ENCODE measurements at places on chromosomes 4 and X.

GRCh38 chr4:129136433-129136832, 40.5 kb downstream of the C4orf33 start:
- DNase-seq = no peak

DNA sequence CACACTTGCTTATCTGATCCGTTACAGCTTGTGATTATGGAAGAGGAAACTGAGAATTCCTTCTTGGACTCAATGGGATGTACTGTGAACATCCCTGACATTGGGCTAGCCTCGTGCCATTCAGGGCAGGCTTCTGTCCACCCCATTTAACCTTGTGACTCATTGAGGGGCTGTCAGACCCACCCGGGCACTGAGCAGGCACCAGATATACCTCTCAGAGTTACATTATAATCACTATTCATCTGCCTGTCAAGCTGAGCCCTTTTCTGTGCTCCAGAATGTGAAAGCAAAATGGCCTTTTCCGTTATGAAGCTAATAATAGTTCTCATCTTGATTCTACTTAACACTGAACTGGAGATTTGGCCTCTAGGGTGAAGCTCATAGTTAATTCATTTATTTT, 170.6 kb upstream of the SCML1 start:
- DNase-seq = no peak

DNA sequence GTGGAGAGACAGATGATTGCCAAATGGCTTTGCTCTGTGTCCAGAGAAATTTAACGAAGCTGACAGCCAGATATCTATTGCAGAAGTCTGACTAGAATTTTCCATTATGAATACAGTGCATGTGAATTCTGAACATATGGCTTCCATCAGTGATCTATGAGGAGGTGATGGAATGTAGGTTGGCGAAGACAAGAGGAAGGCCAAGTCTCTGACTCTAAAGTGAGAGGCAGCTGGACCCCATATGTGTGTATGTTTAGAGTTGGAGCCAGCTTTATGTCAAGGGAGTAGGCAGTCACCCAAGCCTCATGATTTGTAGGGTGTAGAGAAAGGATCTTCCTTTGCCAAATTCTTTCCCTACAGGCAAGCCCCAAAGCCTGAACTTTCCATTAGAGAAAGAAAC, 76.2 kb upstream of the TEX13D start:
- no peak for DNase-seq

DNA sequence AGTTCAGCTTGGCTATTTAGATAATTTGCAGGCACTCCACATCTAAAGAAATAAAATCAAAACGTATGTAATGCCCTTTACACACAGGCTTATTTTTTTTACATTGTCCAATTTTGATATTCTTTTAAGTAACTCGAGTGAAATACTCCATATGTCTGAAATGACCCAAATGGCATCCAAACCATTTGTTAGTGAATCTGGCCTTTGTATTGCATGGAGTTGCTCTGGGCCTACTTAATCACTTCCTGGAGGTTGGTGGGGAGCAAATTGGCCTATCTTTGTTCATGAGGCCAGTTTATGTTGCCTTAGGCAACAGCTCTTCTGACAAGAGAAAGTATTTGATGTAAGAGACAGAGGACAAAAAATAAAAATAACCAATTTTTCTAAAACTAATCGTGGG, 47.6 kb upstream of the TMEM131L start:
- DNase-seq = no peak

DNA sequence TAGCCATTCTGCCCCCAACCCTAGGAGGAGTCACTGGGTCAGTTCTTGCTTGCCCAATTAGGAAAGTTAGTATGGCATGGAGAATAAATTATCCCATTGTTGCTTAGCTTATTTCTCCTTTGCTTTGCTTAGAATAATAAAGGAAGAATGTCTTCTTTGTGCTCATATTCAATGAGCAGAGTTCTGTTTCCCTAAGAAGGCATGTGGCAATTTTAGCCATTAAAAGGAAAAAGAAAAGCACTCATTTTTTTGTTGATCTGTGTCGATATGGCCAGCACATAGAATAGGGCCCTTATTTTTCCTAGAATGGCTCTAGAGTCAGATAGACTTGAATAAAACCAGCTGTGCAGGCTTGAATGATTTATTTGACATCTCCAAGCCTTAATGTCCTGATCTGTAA, 166.4 kb upstream of the PPARGC1A start:
- DNase-seq = no peak

Data from stimulated activated CD4-positive, alpha-beta T cell treated with anti-CD3 and anti-CD28 coated beads, Interleukin-12 subunit alpha, Interleukin-12 subunit beta, amount 100 ng/mL, for 24 hours (primary cell).